ENCODE measurements at places on chromosomes 7 and 10. TPM values are rescaled to one million over a fixed set of nuclear protein-coding genes. Genes with fewer than 3 reads are reported as not detected.
A peak's percentile ranks its signal among the peaks of the same experiment; 100 is the strongest.

DNA sequence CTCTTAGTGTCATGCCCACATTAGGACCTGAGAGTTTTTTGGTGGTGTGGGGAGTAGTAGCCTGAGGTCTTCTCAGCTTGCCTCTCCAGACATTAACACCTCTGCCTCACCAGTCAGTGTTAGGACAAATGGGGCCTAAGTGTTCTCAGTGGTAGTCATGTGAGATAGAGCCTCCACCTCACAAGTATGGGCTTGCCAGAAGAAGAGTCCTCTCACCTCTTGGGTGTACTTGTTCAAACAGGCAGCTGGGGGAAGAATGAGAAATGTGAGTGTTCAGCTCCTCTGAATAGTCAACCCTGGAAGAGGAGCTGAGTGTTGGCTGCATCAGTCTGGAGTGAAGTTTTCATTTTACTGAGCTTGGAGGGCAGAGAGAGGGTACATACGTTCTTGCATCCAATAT, 464.6 kb downstream of the POM121L12 start:
- no peak overlapping the region for H3K4me3 ChIP-seq
- no peak overlapping the region for H3K27ac ChIP-seq
- no peak for DNase-seq
- H3K27me3 ChIP-seq, result no peaks in the 10 kb centered on the region
- no peaks in the 10 kb centered on the region for H3K4me1 ChIP-seq

DNA sequence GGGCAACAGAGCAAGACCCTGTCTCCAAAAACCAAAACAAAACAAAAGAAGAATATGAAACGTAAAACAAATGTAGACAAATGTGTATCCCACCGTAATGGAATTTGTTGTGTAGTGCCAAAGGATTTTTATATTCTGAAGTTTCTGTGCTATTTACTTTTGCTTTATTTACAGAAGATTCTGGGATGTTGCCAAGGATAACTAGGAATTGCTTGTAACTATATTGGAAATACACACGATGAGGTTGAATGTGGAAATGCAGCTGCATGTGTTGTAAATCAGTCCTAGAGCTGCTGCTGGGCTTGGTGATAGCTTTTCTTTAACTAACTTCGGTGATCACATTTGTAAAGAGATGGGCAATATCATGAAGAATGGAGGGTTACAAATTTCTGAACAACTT, 39.5 kb downstream of the GALNT17 start:
- H3K27ac ChIP-seq, result no peak overlapping the region
- no peak overlapping the region for H3K4me3 ChIP-seq
- no peak for DNase-seq
- H3K27me3 ChIP-seq, result no peaks in the 10 kb centered on the region
- no peaks in the 10 kb centered on the region for H3K4me1 ChIP-seq
- no peaks in the 10 kb centered on the region for H3K36me3 ChIP-seq

DNA sequence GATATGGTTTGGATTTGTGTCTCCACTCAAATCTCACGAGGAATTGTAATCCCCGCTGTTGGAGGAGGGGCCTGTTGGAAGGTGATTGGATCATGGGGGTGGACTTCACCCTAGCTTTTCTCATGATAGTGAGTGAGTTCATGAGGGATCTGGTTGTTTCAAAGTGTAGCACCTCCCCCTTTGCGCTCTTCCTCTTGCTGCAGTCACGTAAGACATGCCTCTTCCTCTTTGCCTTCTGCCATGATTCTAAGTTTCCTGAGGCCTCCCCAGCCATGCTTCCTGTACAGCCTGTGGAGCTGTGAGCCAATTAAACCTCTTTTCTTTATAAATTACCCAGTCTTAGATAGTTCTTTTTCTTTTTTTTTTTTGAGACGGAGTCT, 17.1 kb downstream of the CDNF start:
- no peaks in the 10 kb centered on the region for H3K36me3 ChIP-seq
- DNase-seq, result no peak
- no peak overlapping the region for H3K27ac ChIP-seq
- no peaks in the 10 kb centered on the region for H3K4me1 ChIP-seq
- H3K4me3 ChIP-seq, result no peak overlapping the region
- no peaks in the 10 kb centered on the region for H3K27me3 ChIP-seq

DNA sequence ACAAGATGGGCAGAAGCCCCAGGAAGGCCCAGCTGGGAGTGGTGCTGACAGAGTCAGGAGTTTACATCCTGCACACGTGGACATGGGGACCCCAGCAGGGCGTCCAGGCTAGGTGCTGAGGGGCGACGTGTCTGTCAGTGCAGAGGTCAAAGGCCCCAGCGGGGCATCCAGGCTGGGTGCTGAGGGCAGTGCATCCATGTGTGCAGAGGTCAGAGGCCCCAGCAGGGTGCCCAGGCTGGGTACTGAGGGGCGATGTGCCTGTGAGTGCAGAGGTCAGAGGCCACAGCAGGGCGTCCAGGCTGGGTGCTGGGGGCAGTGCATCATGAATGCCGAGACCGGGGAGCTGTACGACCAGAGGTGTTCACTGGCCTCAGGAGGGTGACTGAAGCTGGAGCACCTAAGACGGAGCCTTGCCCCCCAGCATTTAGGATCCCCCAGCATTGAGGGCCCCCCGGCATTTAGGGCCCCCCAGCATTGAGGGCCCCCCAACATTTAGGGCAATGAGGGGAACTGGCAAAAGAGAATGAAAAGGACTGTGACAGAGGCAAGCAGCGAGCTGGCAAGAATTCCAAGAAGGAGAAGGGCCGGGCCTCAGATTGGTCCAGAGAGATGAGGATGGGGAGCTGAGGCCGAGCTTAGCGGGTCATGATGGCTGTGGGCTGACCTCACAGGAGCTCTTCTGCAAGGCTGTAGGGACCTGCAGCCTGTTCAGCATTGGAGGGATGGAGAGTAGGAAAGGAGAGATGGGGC, 474.9 kb downstream of the PTPRN2 start:
- H3K36me3 ChIP-seq, result no peaks in the 10 kb centered on the region
- H3K4me1 ChIP-seq, result no peaks in the 10 kb centered on the region
- H3K27me3 ChIP-seq, result no peaks in the 10 kb centered on the region
- no peak overlapping the region for H3K4me3 ChIP-seq
- DNase-seq, result peak; percentile 53

DNA sequence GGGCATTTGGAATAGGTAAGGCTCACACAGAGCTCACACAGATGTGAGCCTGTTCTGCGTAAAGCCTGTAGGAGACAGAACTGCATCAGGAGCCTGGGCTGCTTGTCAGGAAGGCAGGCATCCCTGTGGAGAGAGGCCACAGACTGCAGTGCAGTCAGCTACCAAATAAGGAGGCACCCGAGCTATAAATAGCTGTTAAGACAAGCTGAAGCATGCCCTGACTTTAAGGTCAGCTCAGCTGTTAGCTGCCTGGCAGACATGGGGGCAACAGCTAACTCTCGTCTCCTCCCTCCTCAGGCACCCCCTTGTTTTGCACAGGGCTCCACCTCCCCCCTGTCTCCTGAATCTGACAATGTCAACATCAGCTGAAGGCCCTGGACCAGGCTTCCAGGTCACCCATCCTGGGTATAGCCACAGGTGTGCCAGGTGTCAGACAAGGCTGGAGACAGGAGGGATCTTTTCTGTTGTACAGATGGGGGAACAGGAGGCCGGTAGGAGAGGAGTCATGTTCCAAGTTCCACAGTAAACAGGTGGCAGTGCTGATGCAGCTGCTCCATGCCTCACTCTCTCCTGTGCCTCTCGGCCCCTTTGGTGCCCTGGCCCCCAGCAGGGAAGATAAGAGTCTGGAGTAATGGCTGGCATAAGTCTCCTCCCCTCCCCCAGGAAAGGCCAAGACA, 27.6 kb upstream of the MKRN1 start:
- no peaks in the 10 kb centered on the region for H3K36me3 ChIP-seq
- H3K27me3 ChIP-seq, result no peaks in the 10 kb centered on the region
- H3K27ac ChIP-seq, result no peak overlapping the region
- H3K4me3 ChIP-seq, result no peak overlapping the region
- no peaks in the 10 kb centered on the region for H3K4me1 ChIP-seq

DNA sequence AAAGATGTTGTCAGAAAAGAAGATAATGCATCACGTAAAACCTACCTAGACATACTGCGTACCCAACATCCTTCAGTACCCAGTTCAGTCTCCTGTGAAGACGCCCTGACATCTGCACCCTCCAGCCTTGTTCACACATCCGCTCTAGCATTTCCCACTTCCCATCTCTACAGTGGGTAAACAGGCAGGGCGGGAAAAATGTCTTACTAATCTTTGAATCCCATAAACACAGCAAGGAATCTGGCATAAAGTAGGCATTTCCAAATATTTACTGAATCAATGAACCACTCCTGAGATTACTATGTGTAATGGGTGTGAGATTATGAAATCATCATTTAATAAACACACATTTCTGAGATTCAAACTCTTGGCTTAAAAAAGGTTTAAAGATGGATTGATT, 132.8 kb downstream of the GLI3 start:
- H3K36me3 ChIP-seq, result no peaks in the 10 kb centered on the region

Gene GARIN1A
- 6.1 TPM for total RNA-seq

GRCh38 chr7:15719311-15719710, 32.8 kb upstream of the MEOX2 start:
- H3K27ac ChIP-seq, result no peak overlapping the region
- H3K27me3 ChIP-seq, result no peaks in the 10 kb centered on the region
- no peak for DNase-seq
- H3K4me3 ChIP-seq, result no peak overlapping the region
- H3K4me1 ChIP-seq, result no peaks in the 10 kb centered on the region
- H3K36me3 ChIP-seq, result no peaks in the 10 kb centered on the region

- H3K4me3 ChIP-seq, result no peak overlapping the region
- H3K27me3 ChIP-seq, result no peaks in the 10 kb centered on the region
- no peak for DNase-seq
- H3K4me1 ChIP-seq, result no peaks in the 10 kb centered on the region
- H3K27ac ChIP-seq, result no peak overlapping the region
- no peaks in the 10 kb centered on the region for H3K36me3 ChIP-seq
Observed at GRCh38 chr10:116664631-116665030, 43.9 kb downstream of the PNLIPRP2 start.

Gene NPTX2
- total RNA-seq, result 35.2 TPM

Gene OR9A2
- 0.48 TPM for total RNA-seq

DNA sequence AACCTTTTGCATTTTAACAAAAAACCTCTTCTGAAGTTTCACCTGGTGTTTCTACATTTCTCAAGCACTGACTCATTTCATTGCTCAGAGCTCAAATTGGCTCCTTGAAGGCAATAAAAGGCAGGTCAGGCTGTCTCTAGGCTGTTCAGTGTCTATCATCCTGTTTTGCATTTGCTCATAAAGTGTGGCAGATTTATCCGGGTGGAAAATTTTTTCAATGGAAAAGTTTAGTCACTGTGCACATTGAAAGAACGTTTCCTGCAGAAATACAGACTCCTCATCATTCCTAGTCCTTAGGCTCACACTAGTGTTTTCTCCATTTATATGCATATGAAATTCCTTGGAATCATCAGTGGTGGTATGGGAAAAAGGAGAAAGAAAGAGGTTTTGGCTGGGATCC, 114.2 kb upstream of the DGKB start:
- no peaks in the 10 kb centered on the region for H3K4me1 ChIP-seq
- H3K27me3 ChIP-seq, result no peaks in the 10 kb centered on the region
- no peak overlapping the region for H3K4me3 ChIP-seq

Gene VCL
- 312 TPM for total RNA-seq

- no peak for DNase-seq
- H3K27ac ChIP-seq, result no peak overlapping the region
- H3K4me3 ChIP-seq, result no peak overlapping the region
- no peaks in the 10 kb centered on the region for H3K27me3 ChIP-seq
Observed at GRCh38 chr7:19145434-19146115, 354 bp upstream of the FERD3L start.

- H3K27ac ChIP-seq, result no peak overlapping the region
- no peak overlapping the region for H3K4me3 ChIP-seq
- H3K27me3 ChIP-seq, result no peaks in the 10 kb centered on the region
- DNase-seq, result no peak
- H3K36me3 ChIP-seq, result no peaks in the 10 kb centered on the region
Observed at GRCh38 chr7:71991586-71991985, 420.6 kb downstream of the CALN1 start.

GRCh38 chr10:75398200-75398691, 3.3 kb downstream of the ZNF503 start:
- H3K4me3 ChIP-seq, result peak overlapping the region; percentile 14
- no peaks in the 10 kb centered on the region for H3K4me1 ChIP-seq
- DNase-seq, result no peak
- H3K36me3 ChIP-seq, result no peaks in the 10 kb centered on the region
- no peaks in the 10 kb centered on the region for H3K27me3 ChIP-seq
- peak overlapping the region; percentile 49 for H3K27ac ChIP-seq

Gene C10orf105
- 0.36 TPM for total RNA-seq

Gene AGR3
- total RNA-seq, result not detected

- no peaks in the 10 kb centered on the region for H3K36me3 ChIP-seq
- no peaks in the 10 kb centered on the region for H3K27me3 ChIP-seq
- H3K27ac ChIP-seq, result no peak overlapping the region
- H3K4me3 ChIP-seq, result no peak overlapping the region
Observed at GRCh38 chr7:86968618-86969017, 90.8 kb downstream of the ELAPOR2 start.

DNA sequence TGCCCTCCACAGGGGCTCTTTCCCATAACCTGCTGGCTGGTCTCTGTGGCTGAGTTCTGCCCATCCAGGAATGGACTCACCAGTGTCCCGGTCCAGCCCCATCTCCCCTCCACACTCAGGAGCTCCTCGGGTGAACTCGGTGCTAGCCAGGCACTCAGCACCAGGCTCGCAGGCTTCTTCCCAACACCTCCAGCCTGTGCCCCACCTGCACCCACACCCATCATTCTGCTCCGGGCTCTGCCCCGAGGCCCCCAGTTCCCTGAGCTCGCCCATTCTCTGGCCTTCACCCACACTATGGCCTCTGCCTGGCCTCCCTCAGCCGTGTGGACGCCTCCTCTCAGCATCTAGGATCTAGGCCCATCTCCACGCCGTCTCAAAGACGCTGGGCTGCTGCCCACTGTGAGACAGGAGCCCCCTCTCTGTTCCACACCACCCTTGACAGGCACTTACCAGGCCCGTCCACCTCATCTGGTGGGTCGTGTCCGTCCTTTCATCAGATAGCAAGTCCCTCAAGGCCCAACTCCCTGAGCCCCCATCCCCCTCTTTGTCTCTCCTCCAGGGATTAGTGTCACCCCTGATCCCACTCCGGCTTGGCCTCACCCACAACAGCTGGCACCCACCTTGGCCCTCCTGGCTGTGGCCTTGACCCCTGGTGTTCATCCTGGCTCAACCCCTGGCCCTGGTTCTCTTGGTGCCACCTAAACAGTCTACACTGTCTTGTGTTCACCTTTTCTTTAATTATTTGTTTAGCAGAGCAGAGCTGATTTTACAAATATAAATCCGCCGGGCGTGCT, 76.0 kb upstream of the FAM20C start:
- H3K36me3 ChIP-seq, result no peaks in the 10 kb centered on the region
- H3K27me3 ChIP-seq, result no peaks in the 10 kb centered on the region
- no peak overlapping the region for H3K4me3 ChIP-seq

DNA sequence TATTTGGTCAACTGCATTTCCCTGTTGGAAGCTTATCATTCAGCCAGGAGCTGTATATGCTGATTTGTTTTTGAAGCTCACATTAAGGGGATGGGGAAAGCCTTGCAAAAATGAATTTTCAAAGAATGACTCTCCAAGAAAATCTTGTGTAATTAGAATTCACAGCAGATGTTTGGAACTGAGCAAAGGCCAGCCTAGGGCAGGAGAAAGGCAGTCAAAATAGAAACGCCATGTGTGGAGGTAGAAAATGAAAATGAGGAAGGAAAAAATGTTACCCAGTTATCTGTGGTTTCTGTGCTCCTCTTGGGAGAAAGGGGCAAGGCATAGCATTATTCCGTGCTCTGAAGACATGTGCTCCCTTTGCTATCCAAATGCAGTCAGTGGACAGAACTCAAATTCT, 93.5 kb downstream of the NRP1 start:
- no peak overlapping the region for H3K4me3 ChIP-seq
- H3K27ac ChIP-seq, result no peak overlapping the region
- DNase-seq, result no peak
- H3K4me1 ChIP-seq, result peaks cover 3% of the 10 kb centered on the region
- no peaks in the 10 kb centered on the region for H3K36me3 ChIP-seq
- no peaks in the 10 kb centered on the region for H3K27me3 ChIP-seq
